HCEC 1CT (cell line): ENCODE measurements at places on chromosomes 2 and 18.

DNA sequence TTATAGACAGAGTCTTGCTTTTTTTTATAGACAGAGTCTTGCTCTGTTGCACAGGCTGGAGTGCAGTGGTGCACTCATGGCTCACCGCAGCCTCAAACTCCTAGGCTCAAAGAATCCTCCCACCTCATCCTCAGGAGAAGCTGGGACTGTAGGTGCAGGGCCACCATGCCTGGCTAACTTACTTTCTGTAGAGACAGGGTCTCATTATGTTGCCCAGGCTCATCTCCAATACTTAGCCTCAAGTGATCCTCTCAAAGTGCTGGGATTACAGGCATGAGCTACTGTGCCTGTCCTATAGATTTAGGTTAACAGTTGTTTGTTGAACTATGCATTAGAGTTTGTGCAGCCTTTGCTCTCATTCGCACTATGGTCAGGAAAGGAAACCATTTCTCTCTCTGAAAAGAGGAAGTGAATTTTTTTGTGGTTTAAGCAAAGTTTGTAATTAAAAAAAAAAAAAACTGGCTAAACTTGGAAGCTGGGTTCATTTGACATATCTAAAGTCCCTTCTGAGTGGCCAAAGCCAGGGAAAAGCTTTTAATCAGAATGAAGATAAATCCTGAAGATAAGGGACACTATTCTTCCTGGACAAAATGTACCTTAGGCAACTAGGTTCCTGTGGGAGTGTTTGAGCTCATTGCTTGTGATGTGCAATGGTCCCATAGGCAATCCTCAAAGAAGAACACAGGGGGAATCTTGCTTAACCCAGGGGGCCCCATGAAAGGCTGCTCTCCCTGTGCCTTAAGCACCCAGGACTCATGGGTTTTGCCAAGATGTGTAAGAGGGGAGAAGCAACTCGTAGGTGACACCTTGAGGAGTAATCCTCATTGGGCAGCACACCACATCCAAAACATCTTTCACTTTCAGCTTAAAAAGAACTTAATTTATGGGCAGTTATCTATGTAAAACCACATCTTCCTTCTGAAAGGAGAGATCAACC, 201.7 kb downstream of the MREG start:
- DNase-seq = no peak

- DNase-seq = no peak
These were observed 489.3 kb upstream of the CHST9 start for GRCh38 chr18:27674411-27674810.

- DNase-seq = no peak
These were observed 850.4 kb upstream of the SALL3 start for GRCh38 chr18:78129260-78129659.

GRCh38 chr18:21604671-21605070, 4.2 kb upstream of the ESCO1 start:
- DNase-seq = no peak

- DNase-seq = no peak
These were observed 59.3 kb downstream of the EMILIN2 start for GRCh38 chr18:2905854-2906703.

- no peak for DNase-seq
These were observed 161.2 kb downstream of the PTPRM start for GRCh38 chr18:7728297-7728696.

DNA sequence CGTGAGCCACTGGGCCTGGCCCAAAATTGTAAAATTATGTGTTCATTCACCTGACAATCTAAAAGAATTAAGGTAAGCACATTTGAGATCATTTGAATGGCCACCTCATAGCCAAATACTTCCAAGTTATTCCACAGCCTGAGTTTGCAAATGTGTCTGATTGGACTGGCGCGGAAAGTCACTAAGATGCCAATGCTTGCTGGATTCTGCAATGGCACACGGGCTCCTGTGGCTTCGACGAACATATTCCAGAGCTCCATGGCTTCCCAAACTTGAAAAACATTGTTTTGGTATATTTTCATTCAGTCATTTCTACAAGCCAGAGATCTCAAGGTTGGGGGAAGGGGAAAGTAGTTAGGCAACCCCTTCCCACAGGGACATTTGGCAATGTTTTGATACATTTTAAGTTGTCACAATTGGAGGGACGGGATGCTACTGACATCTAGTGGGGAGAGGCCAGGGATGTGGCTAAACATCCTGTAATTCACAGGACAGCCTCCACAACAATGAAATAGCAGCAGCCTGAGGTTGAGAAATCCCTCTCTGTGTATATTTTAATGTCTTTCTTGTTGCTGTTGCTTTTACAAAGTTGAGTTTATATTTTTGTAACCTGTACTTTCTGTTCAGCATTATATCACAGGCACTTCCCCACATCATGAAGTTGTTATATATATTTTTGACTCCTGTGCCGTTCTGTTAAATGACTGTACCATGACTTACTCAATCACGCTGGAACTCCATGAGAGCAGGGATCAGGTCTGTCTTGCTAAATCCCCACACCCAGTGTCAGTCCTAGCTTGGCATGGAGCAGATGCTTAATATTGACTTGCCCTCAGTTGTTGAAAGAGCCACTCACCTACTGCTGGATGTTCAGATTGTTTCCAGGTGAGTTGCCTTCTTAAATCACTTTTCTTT, 56.9 kb downstream of the COL4A4 start:
- DNase-seq = peak; percentile 63

- DNase-seq = peak; percentile 86
These were observed 742.3 kb upstream of the SLC8A1 start for GRCh38 chr2:41194230-41194629.

GRCh38 chr2:100548771-100549170, 14.0 kb upstream of the PDCL3 start:
- DNase-seq = no peak

GRCh38 chr18:45122506-45122905, 441.8 kb downstream of the SETBP1 start:
- DNase-seq = no peak

GRCh38 chr2:6524691-6525474, 340.8 kb downstream of the CMPK2 start:
- no peak for DNase-seq

- DNase-seq = no peak
These were observed 22.2 kb upstream of the TTC39C start for GRCh38 chr18:23992089-23992940.

DNA sequence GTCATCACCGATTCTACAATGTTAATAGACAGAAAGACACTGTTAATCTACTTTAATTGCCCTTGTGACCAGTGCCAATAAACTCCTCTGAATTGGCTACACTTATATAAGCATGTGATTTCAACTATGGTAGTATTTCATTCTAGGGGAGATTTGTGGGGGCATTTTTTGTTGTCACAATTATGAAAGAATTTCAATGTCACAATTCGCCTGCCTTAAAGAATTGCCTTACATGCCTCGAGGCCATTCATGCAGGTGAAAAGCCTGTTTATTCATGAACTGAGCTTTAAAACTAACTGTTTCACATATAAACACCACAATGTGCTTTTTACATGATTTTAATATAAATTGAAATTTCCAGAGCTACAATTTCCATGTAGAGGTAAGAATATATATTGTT, 162.8 kb downstream of the GCA start:
- DNase-seq = no peak

DNA sequence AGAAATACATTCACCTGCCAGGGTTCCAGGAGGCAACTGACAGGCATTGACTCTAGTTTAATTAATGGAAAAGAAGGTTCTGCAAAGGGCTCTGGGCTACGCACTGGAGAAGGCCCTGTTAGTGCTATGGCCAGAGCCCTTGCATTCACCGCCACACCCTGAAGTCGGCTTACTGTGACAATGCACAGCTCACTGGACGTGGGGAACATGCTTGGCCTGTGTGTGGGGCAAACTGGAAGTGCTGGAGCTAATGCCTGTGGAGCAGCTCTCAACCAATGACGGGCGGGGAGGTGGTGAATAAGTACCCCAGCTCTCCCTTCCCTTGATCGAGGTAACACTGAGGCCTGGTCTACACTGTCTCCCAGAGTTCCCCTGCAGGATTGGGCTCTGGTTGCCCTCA, 209.8 kb downstream of the HAUS1 start:
- no peak for DNase-seq

GRCh38 chr18:58525928-58526424, 102.9 kb downstream of the ALPK2 start:
- DNase-seq = no peak

DNA sequence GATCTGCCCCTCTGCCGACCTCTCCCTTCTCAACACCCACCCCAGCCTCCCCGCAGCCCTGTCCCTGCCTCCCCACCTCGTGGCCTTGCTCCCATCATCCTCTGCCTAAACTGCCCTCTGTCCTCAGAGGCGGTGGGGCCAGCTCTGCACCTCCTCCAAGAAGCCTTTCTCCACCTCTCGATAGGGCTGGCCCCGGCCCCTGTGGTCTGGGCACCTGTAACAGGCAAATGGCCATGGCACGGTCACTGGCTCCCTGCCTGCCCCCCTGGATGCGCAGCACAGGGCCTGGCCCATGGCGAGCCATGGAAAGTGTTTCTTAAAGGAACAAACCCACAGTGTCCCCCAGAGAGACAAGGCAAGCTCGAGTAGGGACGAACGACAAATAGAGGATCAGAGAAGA, 42.0 kb downstream of the MYO7B start:
- DNase-seq = no peak

DNA sequence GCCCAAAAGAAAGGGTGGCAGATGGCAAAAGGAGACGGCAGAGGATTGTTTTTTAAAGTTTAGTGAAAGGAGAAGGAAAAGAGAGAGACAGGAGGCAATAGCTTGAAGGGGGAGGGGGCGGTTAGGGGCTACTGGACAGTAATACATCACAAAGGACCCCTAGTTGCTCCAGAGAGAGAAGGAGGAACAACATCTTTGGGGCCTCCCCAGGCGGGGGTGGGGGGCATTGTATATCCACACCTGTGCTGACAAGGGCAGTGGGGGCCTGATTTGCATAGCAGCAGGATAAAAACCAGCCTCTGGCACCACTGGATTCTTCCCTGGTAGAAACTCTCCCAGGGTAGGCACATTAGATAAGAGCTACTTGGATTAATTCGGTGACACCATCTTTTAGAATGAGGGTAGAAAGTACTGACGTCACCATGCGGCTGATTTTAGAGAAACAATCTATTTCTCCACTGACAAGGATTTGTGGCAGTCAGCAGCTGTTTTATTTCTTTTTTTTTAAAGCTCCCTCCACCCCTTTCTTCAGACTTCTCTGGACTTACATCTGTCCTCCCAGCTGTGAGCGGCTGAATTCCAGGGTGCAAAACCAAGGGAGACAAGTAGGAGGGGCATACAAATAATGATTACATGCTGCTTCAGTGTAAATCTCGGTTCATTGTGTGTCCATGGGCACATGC, 199.8 kb upstream of the NRP2 start:
- no peak for DNase-seq

GRCh38 chr2:222358876-222359275, 60.1 kb upstream of the PAX3 start:
- DNase-seq = no peak

DNA sequence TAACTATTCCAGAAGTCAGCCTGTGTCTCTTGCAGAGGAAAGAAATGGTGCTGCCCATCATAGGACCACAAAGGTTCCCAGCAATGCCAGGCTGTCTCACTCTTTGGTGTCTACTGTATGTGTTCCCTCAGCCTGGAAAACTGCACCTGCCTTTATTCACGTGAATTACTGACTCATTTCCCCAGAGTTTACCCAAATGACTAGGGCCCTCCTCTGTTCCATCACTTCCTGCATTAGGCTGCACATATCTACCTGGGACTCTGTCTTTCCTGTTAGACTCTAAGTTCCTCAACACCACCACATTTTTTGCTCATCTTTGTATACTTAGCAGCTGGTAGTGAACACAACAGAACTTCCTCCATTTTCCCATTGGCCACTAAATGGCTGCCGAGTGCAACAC, 188.3 kb downstream of the FHOD3 start:
- DNase-seq = no peak

- DNase-seq = no peak
These were observed 82.5 kb downstream of the GBX2 start for GRCh38 chr2:236085647-236086046.

DNA sequence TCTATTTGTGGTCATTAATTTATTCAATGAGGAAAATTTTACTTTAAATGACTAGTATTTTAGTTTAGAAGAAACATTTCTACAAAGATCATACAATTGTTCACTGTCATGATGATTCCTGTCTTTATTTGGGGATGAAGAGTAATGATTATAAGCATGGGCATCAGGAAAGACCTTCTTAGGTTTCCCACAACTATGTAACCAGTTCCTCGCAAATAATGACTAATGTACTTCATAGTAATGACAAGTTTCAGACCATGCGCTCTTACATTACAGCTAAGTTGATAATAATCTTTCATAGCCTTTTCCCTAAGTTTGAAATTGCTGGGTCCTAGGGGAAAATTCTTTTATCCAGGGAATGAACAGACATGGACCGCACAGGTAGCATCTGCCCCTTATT, 90.5 kb downstream of the MYO5B start:
- DNase-seq = peak; percentile 48

DNA sequence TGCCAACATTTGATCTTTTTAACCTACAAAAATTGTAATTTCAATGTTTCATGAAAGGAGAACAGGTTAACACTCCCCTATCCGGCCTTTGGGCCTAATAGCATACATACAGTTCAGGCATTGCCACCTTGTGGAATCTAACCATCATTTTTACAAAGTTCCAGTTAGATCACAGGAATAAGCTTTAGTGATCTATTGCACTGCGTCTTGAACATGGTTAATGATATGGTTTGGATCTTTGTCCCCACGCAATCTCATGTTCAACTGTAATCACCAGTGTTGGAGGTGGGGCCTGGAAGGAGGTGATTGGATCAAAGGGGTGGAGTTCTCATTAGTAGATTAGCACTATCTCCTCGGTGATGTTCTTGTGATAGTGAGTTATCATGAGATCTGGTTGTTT, 58.2 kb upstream of the NEUROD1 start:
- DNase-seq = no peak

- peak; percentile 8 for DNase-seq
These were observed 18.4 kb downstream of the TFCP2L1 start for GRCh38 chr2:121266543-121267106.

- no peak for DNase-seq
These were observed 132.7 kb downstream of the TSN start for GRCh38 chr2:121888189-121888557.

DNA sequence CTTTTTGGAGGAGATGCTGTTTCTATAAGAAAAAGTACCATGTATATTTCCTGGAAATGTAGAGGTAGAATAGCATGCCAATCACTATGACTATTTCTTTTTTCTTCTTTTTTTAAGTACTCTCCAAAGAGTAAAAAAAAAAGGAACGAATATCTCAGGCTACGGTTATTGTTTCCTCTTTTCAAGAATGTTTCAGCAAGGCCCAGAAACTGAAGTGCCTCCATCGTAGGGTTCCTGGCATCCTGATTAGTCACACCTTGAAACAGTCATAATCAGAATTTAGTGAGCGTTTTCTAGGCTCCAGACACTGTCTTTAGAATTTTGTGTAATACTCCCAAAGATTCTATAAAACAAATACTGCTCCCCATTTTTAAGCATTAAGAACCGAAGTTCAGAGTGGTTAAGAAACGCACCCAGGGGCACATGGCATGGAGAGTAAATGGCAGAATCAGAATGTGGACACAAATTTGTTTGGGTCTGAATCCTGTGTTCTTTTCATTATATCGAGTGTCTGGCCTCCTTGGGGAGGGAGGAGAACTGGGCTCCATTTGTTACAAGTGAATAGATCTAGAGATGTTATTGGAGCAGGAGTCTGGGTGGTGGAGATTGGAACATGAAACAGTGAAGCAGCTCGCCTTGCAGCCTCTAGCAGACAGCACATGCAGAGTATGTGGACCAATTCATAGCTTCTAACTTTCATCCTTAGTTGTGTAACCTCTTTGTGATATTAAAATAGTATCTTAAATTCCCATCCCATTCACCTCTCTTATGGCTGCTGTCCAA, 26.7 kb downstream of the ZEB2 start:
- no peak for DNase-seq

- no peak for DNase-seq
These were observed 76.7 kb downstream of the EMILIN2 start for GRCh38 chr18:2923464-2923863.

GRCh38 chr2:10721396-10722251, at the start of gene ATP6V1C2:
ATP6V1C2 (plus strand) TSS chr2:10721630; CDS start chr2:10722850, 1,220 bp downstream.
- no peak for DNase-seq
